LoVo (cell line): ENCODE measurements at places on chromosomes 4 and X.

- DNase-seq, result no peak
Observed at GRCh38 chr4:158610790-158611189, 60.9 kb downstream of the C4orf46 start.

GRCh38 chr4:107552306-107552705 is 167.7 kb downstream of the PAPSS1 start:
- DNase-seq, result no peak

DNA sequence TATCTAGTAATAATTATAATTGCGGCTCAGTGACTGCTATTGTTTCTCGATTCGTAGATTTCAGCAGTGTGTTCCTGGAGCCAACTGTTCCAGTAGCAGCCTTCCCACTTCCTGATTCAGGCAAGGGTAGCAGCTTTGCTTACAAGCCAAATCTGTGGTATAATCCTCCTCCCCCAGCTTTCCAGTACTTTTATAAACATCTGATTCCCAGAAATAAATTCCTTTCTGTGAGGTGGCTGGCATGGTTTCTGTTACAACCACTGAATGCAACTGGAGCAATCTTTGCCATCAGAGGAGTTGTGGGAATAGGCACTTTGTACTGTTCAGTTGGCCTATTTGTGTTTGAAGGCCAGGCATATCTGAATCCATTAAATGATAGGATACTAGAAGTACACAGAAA is 80.0 kb downstream of the GLRA3 start:
- no peak for DNase-seq

- no peak for DNase-seq
Observed at GRCh38 chrX:153460826-153461225, 9.6 kb downstream of the HAUS7 start.

DNA sequence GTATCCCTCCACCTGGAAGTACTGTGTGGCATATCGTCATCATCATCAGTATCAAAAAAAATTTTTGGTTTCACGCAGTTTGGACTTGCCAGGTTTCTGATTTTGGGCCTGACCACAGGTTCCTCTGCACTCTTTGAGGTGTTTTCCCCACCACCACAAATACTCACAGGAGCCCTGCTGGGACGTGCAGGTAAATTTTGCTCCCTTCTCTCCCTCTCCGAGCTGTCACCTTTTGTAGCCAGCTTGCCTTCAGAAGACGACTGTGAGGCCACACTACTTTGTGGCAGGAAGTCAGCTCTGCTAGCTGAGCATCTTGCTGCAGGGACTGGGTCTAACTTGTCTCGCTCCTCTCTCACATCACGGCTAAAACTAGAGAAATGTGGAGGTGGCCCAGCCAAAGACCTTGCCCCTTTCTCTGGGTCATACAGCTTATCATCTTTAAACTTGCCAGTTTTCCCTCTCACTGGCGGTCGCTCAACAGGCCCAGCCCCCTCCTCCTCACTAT is 2.8 kb downstream of the PJA1 start:
- DNase-seq, result no peak
